ENCODE measurements at places on chromosomes 4 and X.
A peak's percentile ranks its signal among the peaks of the same experiment; 100 is the strongest.

- DNase-seq = no peak
Measured at GRCh38 chrX:105263171-105263570, 42.7 kb upstream of the TEX13A start.

- DNase-seq = no peak
Measured at GRCh38 chrX:144335402-144335801, 451.5 kb downstream of the UBE2NL start.

GRCh38 chr4:104163820-104164219 lies 330.9 kb downstream of the CXXC4 start:
- no peak for DNase-seq

DNA sequence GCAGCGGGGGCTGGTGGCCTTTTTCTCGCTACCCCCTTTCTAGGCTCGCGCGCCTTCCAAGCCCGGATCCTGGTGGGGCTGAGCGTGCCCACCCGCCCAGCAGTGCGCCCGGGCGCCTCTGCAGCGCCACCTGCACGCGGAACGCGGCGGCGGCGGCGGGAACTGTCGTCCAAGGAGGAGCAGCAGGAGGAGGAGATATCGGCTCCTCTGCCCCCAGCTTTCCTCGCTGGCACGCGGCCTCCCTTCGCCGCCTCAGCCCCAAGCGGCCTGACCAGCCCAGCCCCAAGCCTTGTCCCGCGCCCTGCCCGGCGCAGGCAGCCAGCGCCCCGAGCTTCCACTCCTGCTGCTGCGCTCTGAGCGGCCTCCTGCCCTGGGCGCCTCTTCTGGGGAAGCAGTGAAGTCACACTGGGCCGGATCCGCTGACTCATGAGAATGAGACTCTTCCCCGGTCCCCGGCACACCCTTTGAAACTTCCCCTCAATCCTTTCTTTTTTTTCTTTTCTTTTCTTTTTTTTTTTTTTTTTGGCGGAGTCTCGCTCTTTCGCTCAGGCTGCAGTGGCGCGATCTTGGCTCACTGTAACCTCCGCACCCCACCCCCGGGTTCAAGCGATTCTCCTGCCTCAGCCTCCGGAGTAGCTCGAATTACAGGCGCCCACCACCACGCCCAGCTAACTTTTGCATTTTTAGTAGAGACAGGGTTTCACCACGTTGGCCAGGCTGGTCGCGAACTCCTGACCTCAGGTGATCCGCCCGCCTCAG lies 10.6 kb upstream of the ELF4 start:
- no peak for DNase-seq

- no peak for DNase-seq
Measured at GRCh38 chr4:41399231-41399630, 138.7 kb upstream of the LIMCH1 start.

DNA sequence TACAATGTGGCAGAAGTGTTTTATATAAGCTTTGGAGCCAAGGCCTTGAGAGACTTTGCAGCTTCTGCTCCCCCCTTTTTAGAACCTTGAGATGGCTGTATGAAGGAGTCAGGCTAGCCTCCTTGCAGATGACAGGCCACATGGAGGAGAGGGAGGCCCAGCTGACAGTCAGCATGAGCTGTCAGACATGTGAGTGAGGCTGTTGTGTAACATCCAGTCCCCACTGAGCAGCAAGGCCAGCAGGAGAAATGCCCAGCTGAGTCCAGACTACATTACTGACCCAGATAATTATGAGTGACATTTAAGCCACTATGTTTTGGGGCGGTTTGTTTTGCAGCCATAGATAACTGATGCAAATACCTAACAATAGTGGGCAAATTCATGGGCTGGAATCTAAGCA lies 515.3 kb upstream of the ARX start:
- no peak for DNase-seq

GRCh38 chr4:24010994-24011393 lies 121.1 kb upstream of the PPARGC1A start:
- no peak for DNase-seq

DNA sequence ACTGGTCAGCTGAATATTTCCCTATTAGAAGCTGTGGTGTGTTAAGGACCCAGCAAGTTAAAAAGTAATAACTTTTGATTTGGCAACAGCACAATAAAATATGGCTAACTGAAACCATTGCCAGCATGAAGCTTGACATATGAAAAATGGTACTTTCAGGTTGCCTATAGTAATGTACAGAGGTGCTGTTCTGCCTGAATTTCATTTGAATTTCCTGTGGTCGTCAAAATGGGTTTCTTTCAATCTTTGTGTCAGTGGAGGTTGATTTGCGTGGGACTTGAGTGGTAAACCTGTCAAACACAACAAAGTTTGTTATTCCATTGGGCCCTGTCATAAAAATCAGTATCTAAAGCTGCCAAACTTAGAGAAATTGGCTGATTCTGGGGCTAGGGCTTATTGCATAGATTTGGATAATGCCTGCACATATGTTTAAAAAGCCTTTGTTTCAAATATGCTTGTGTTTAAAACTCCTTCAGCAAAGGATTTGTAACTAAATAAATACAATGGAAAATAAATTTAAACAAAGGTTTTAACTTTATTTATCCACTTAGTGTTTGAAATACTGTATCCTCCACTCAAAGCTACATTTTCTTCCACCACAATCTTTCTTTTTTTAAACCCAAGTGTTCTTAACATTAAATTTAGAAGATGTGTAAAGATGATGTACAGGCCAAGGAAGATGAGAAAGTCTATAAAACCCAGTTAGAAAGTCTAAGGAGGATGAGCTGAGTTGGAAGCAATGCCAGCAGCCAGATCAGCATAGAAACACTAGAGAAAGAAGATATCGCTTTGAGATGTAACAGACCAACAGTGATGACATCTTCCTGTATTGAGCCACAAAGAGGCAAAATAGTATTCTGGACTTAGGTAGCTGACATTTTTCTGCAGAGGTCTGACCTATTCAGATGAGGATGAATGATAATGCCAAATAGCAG lies 134.8 kb upstream of the GIMD1 start:
- no peak for DNase-seq

GRCh38 chr4:176261481-176261880 lies 7.5 kb downstream of the ASB5 start:
- DNase-seq = no peak

DNA sequence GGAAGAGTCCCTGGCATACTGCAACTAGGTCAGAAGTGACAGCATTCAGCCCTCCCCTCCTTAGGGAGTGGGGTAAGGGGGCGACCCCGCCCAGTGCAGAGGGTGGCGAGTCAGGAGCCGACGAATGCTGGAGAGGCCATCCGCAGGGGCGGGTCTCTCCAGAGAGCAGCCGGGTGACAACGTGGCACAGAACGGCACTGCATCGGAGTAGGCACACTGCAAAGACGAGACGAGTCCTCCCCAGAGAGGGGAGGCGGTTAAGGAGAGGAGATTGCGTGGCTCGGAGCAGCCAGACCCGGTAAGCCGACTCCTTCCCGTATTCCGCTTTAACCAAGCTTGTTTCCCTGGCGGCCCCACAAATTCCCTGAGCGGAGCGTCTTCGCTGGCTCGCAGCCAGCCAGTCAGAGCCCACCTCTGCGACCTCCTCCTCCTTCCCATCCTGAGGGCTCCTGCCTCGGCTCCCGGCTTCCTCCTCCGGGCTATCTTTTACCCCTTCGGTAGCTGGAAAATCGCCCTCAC lies 54.9 kb downstream of the LINC00632 start:
- peak; percentile 11 for DNase-seq

DNA sequence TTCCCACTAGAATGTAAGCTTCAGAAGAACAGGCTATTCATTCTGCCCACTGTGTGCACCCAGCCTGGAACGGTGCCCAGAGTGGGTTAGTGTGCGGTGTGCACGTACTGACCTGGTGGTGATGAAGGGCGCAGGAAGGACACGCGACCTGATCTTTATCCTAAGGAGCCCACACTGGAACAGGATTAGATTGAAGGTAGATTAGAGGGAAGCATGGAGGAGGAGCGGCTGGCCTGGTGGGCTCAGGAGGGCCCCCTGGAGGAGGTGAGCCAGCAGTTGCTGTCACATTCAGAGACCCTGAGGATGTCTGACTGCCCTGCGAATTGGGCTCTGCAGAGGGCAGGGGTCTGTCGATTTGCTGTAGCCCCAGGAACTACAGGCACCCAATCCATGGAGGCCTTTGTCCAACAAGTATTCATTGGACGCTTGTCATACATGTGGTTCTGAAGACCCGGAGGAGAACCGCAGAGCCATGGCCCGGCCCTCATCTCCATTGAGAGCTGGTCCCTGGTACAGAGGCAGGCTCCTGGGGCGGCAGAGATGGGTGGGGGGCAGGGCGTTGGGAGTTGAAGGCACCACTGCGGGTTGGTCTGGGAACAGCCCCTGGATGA lies 73.2 kb downstream of the HTRA3 start:
- no peak for DNase-seq

DNA sequence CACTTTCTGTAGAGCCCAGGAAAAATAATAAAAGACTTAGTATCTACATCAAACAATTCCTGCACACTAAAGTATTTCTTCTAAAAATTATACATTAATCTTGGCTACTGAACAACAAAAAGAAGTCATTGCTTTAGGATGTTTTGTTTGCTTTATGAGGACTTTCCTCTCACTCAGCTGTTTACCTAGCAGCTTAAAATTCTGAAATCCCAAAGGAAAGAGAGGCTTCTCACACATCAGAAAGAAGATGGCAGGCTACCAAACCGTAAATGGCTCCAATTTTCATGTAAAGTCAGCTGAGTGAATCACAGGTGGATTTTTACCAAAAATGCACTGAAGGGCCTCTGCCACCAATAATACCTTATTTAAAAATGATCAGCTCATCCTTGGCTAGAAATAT lies 9.0 kb upstream of the TRPC3 start:
- no peak for DNase-seq

All from hematopoietic multipotent progenitor cell (in vitro differentiated cells).